Nucleus accumbens (tissue), 56 donors: ENCODE measurements at places on chromosomes 1 and 21.

- DNase-seq, result no peak
Measured at GRCh38 chr1:63774617-63775417, 1.0 kb downstream of the ROR1 start.

DNA sequence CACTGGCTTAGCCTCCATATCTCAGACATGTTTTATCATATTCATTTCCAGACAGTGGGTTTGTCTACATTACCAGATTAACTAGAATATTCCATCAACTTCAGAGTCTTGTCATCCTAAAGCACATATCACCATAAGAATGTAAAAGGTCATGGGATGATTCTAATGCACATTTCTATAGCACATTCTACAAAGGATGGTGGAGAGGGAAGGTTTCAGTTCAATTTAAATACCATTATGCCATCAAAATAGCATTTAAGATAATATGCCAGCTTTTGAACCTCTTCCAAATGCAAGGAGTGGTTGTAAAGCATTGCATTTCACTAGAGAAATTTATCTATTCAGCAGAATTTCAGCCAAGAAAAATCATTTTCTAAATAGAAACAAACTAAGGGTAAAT is 970.5 kb downstream of the TTLL7 start:
- DNase-seq, result no peak

GRCh38 chr1:103514920-103515503 is 10.5 kb upstream of the RNPC3 start:
- DNase-seq, result no peak

DNA sequence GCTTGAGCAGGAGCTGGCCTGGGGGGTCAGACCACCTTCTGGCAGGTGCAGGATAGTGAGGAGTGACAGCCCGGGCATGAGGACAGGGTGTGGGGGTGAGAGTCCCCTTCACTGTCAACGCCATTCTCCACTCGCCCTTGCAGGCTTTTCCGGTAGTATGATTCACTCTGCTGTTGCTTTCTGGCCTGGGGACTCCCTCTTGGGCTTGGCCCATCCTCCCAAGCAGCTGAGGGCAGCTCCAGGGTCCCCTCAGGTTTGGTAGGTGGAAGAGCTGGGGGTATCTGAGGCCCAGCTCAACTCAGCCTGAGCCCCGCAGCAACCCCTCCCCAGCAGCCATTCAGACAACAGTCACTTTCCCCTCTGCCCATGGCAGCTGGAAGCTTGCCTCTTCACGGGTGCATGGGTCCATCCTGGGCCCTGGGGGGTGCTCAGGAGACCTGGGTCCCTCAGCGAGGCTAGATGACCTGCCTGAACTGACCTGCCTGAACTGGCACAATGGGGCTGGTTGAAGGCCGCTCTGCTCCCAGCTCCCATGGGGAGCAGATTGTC is 1.3 kb downstream of the CLDN19 start:
- no peak for DNase-seq

- no peak for DNase-seq
Measured at GRCh38 chr21:41483973-41484372, 24.0 kb downstream of the TMPRSS2 start.

DNA sequence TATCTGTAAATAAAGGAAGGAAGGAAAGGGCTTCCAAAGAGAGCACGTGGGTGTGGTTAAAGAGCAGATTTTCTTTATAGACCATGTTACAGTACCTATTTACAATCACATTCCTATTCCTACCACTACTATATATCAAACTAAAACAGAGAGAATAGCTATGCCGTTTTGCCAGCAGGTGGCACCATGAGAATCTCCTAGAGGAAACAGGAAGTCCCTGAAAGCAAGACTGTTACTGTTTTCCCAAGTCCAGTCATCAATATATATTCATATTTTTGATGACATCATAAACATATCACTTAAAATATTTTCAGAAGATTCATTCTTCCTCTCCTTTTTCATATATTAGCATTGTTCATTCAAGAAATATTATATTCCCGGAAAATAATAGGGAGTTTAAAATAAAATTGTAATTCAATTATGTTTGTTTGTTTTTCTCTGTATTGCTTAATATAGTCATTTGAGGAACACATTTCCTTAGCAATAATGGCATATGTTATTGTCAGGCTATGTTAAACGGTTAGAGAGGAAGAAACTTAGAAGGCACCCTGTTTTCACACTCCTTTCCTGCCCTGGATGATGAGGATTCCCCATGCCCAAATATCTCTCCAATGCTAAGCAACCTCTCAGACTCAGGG is 6.6 kb downstream of the CCDC190 start:
- DNase-seq, result peak; percentile 12

DNA sequence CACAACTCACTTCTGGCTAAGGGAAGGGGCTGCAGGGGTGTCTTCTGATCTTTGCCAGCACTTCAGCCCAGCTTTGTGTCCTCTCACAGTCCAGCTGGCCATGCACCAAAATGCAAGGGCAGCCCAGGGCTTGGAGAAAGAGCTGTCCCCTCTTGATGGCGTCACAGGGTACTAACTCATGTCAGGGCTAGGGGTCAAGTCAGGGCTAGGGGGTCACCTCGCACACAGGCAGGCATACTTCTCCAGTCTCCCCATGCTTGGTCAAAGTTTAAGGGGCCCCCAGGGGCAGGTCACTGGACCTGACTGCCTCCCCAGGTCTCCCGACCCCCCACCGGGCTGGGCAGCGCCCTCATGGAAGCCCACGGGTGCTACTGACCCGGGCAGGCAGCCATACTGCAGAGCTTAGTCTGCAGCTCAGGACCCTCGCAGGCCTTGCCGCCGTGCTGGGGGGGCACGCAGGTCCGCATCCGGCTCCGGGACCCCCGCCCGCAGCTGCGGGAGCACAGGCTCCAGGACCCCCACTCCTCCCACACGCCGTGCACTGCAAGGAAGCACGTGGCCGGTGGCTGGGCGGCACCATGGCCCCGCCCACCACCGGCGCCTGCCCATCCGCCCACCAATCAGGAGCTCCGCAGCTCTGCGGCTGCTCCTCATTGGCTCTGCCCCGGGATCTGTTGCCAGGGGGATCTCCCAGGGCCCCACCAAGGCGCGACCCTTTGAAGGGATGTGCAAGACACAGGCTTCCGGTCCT is 21.5 kb downstream of the ADGRB2 start:
- DNase-seq, result no peak

DNA sequence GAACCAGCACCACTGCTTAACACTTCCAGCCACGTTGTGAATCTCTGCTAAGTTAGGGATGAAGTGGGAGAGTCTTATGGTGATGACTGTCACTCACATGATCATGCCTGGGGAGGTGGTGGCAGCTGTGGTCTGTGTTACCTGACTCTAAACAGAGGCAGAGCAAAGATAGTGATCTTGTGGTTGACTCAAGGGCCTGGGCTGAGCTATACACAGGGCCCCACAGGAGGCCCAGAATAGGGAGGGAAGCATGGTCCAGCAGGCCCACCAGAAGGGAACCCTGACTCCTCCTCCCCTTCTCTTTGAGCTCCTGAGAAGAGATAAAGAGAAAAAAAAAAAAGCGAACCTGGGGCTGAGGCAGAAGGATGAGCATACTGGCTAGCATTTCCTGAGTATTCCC is 55.0 kb downstream of the PLXNA2 start:
- DNase-seq, result no peak

DNA sequence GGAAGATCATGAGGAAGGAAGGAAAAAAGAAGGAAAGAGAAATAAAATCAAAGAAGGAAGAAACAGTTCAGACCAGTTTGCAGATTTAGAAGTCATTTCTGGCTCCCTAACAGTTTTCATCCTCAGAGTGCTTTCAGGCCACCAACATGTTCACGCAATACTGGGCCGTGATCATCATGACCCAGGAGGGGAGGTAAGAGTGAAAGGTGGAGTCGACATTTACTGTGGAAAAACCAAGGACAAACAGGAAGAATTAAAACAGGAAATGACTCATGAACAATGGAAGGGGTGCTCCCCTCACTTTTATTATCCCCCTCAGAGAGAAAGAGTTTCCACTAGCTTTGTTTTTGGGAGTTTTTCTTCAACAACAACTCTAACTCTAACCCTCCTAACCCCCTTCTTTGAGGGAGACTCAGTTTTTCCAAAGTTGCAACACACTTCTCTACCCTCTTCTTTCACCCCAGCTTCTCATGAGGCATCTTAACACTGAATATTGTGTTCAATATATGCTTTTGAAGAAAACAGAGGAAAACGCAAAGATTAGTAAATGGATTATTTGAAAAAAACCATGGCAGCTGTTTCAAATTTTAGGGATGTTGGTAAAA is 60.4 kb downstream of the VANGL2 start:
- DNase-seq, result no peak

- DNase-seq, result no peak
Measured at GRCh38 chr21:46009951-46010705, 28.6 kb downstream of the COL6A1 start.

- DNase-seq, result no peak
Measured at GRCh38 chr1:22804406-22804805, 93.8 kb downstream of the EPHB2 start.

- DNase-seq, result no peak
Measured at GRCh38 chr1:58769809-58770320, 14.0 kb downstream of the JUN start.

DNA sequence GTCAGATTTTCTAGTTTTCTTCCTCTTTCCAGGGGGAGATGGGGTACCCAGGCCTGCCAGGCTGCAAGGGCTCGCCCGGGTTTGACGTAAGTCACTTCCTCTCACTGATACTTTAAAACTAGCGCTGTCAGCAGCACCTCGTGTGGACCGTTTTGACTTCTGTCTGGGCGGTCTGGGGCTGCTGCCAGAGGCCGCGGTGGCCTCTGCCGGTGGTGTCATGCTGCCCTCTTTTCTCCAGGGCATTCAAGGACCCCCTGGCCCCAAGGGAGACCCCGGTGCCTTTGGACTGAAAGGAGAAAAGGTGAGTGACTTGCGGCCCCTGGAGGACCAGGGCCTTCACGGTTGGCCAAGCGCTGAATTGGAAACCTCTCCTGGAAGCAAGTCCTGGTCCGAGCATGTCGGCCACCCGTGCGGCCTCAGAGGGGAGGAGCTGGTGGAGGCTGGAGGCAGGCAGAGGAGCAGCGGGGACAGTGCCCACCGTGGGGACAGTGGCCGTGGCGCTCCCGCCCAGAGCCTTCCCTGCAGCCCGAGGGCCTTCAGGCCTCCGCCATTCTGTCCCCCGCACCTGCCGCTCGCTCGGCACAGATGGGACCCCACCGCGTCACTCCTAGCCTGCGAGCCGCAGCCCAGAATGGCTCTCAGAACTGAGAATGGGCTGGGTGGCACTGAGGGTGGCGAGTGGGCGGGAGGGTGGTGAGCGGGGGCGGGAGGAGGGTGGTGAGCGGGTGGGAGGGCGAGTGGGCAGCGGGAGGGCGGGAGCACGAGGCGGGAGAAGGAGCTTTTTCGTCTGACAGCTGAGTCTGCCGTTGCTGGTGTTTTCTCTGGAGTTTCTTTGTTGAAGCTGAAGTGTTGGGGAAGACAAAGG is 9.4 kb downstream of the COL6A1 start:
- no peak for DNase-seq

DNA sequence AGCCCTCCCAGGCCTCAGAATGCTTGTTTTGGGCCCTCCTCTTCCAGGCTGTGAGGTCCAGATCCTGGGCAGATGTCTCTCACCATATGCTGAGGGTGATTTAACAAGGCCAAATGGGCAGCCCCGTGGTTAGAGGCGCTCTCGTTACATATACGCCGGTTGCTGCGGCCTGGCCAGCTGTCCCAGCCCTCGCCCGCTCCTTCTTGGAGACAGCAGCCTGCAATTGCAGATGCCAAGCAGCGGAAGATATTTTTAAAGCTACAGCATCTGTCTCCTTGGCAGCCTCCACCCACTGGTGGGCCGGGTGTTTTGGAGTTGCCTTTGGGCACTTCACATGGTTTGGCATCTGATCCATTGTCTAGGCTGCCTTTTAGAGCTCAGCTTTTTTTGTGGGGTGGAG is 178.8 kb upstream of the NFIA start:
- peak; percentile 17 for DNase-seq

DNA sequence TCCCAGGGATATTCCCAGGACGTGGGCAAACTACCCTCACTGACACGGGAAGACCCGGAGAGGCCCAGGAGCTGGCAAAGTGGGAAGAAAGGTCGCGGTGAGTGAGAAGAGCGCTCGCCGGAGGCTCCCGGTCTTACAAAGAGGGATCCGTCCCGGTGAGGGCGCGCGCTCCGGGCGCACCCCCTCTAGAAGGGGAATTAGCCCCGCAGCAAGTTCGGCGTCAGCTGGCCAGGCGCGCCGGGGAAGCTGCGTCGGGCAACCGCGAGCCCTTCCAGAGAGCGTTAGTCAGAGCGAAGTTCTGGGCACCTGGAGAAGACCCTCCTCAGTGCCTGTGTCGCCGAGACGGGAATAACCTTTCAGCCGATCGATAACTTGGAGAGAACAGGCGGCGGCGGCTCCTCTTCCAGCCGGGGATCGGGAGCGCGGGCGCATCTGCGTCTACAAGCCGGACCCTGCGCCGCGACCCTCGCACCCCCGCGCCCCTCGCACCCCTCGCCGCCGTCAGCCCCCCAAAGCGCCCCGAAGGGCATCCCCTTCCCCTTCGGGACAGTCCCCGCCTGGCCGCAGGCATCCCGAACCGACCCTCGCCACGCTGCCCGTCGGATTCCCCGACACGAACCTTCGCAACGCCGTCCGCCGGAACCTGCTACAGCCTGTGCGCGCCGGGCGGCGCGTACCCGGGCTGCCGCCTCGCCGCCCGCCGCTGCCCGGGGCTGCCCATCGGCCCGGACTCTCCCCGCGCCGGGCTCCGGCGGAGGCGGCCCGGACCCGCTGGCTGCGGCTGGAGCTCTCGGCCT is 485 bp downstream of the SIPA1L2 start:
- DNase-seq, result peak; percentile 34

DNA sequence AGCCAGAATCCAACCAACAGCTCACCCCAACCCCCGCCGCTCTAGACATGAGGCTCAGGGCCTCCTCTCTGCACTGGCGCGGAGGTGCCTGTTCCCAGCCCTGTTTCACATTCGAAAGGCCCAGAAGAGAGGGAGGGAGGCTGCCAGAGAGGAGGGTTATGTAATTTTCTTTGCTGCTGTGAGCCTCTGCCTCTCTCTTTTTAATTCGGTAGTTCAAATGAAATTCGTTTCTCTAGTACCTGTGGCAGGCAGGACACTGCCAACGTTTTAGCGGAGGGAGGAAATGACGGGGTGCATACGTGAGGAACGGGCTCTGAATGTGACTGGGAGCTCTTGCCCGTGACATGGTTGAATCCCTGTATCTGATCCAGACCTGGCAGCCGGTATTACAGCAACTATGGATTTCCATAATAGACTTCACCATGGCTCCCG is 9.4 kb downstream of the PRDM16 start:
- peak; percentile 23 for DNase-seq
